ENCODE measurements at places on chromosomes 16 and 17. TPM values are rescaled to one million over a fixed set of nuclear protein-coding genes. Genes with fewer than 3 reads are reported as not detected.

GRCh38 chr17:45127548-45128300, 4.6 kb downstream of the PLCD3 start:
- DNase-seq, result no peak

DNA sequence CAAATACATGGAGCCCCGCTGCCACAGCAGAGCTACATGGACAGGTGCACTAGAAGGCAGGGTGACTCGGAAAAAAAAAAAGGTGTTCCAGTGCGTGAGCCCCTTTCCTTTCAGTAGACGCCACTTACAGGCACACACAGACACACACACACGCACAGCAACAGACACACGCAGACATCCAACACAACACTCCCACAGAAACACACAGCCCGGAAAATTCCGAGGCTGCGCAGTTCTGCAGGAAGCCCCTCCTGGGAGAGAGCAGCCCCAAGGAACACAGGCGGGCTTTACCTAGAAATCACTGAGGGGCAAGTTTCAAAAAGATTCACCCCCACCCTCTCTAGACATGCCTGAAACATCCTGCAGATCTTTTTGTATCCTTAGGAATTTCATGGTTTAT, 136.0 kb upstream of the WSB1 start:
- no peak for DNase-seq

DNA sequence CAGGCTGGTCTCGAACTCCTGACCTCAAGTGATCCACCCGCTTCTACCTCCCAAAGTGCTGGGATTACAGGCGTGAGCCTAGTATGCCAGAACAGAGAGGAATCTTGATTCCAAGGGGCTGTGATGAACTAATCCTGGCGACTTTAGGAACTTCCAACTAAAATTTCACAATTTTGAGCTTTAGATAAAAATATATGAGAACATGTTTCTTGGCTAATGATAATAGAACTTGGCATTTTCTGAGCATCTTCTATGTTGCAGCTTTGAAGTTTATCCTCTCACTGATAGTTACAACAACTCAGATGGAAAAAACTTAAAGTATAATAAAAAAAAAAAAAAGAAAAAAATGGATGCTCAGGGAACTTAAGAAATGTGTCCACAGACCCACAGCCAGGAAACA, 69.8 kb upstream of the WSCD1 start:
- no peak for DNase-seq

DNA sequence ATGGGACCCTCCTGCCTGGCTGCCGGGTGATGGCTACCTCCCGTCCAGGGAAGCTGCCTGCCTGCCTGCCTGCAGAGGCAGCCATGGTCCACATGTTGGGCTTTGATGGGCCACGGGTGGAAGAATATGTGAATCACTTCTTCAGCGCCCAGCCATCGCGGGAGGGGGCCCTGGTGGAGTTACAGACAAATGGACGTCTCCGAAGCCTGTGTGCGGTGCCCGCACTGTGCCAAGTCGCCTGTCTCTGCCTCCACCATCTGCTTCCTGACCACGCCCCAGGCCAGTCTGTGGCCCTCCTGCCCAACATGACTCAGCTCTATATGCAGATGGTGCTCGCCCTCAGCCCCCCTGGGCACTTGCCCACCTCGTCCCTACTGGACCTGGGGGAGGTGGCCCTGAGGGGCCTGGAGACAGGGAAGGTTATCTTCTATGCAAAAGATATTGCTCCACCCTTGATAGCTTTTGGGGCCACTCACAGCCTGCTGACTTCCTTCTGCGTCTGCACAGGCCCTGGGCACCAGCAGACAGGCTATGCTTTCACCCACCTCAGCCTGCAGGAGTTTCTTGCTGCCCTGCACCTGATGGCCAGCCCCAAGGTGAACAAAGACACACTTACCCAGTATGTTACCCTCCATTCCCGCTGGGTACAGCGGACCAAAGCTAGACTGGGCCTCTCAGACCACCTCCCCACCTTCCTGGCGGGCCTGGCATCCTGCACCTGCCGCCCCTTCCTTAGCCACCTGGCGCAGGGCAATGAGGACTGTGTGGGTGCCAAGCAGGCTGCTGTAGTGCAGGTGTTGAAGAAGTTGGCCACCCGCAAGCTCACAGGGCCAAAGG, 36.8 kb downstream of the NLRC5 start:
- DNase-seq, result no peak

- DNase-seq, result no peak
Observed at GRCh38 chr16:24151482-24151939, 104.6 kb upstream of the CACNG3 start.

DNA sequence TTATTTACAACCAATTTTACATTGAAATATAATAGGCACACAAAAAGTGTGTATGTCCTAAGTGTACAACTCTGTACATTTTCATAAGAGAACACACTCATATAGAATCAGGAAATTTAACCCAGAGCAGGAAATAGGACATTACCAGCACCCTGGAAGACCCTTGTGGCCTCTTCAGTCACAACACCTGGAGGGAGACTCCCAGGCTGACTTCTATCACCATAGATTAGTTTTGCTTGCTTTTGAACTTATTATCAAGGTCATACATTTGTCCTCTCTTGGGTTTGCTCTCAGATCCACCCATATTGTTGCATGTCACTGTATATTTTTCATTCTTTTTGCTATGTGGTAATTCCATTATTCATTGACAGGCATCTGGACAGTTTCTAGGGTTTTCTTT, 5.8 kb downstream of the RIPOR1 start:
- DNase-seq, result no peak

DNA sequence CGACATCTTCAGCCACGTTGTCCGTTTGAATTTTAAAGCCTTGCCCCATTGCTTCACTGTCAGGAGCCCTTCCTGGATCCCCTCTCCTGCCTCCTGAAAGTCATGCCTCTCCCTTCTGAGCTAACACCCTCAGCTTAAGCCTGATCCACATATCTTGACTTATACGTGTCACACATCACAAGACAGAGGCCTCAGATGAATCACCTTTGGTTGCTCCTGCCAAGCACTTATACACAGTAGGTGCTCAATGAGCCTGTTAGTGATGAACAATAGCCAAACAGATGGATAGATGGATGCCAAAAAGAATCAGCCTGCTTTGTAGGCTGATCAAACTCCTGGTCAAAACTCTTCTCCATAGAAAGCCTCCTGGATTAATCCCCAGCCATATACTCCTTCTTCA, 31.8 kb downstream of the PITPNM3 start:
- DNase-seq, result no peak

DNA sequence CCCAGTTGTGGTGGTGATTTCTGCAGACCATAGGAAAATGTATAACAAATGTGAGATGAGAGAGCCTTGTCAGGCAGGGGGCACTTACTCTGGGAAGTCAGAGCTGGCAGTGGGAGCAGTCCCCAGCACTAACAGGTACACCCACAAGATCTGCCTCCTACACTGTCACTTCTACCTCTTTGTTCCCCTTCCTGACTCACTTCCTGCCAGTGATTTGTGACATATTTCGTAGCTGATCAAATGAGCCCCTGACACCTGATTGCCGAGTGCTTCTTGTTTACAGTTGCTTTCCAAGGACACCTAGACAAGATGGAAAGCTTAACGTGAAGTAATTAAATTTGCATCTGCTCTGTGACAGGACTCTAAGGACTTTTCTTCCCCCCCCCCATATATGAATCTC, 40.5 kb downstream of the FTO start:
- DNase-seq, result no peak

- no peak for DNase-seq
Observed at GRCh38 chr17:50076591-50077235, 18.4 kb upstream of the PDK2 start.

SDK2 gene
- 6.7 TPM for total RNA-seq

DNA sequence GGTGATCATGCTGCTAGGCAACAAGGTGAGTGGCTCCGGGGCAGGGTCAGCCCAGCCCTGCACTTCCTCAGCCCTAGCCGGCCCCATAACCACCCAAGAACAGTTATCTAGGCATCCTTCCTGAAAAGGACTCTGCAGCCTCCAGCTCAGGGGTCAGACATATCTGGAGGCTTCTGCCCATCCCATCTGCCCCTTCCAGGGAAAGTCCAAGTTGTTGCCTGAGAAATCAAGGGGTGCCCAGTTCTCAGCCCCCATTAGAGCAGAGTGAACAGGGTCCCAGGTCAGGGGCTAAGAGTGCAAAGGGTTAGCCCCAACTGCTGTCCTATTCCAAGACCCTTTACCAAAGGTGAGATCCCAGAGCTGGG, 4.1 kb upstream of the NHERF1 start:
- no peak for DNase-seq

DNA sequence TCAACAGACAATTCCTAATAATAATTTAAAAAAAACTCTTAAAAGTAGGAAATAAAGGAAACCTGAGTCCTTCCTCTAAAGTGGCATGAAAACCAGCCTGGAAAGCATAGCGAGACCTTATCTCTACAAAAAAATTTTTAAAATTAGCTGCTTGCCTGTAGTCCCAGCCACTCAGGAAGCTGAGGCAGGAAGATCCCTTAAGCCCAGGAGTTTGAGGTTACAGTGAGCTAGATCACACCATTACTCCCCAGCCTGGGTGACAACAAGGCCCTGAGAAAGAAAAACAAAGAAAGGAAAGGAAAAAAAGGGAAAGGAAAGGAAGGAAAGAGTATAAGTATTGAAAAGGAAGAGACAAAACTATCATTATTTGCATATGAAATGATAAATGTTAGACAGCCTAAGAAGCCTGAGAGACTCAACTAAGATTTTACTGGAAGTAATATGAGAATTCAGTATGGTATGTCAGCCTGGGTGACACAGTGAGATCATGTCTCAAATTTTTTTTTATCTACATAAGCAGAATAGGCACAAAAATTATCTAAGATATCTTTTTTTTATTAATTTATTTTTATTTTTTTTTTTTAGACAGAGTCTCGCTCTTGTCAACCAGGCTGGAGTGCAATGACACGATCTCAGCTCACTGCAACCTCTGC, 113.0 kb downstream of the GOSR1 start:
- DNase-seq, result no peak

DNA sequence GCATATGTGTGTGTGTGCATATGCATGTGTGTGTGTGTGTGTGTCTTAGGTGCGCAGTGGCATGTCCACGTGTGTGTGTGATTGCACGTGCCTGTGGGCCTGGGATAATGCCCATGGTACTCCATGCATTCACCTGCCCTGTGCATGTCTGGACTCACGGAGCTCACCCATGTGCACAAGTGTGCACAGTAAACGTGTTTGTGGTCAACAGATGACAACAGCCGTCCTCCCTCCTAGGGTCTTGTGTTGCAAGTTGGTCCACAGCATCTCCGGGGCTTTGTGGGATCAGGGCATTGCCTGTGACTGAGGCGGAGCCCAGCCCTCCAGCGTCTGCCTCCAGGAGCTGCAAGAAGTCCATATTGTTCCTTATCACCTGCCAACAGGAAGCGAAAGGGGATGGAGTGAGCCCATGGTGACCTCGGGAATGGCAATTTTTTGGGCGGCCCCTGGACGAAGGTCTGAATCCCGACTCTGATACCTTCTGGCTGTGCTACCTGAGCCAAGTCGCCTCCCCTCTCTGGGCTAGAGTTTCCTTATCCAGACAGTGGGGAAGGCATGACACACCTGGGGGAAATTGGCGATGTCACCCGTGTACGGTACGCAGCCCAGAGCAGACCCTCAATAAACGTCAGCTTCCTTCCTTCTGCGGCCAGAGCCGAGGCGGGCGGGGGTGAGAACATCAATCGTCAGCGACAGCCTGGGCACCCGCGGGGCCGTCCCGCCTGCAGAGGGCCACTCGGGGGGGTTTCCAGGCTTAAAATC, 47.6 kb downstream of the IL21R start:
- no peak for DNase-seq

DNA sequence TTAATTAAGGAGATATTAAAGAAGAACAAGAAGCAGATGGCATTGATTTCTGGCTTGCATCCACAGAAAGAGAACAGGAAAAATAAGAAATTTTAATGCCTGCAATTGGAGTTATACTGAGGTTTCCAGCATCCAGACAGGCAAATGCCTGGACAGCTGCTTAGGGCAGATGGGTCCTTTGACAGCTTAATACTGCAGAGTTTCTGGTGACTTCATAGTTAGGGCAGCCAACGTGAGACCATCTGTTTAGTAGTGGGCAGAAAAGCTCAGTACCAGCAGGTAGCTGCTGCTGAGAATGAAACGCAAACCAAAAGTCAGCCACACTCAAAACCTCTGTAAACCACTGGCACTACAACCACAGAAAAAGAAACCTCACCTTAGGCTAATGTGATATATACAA, 109.8 kb downstream of the CDK5R1 start:
- no peak for DNase-seq

DNA sequence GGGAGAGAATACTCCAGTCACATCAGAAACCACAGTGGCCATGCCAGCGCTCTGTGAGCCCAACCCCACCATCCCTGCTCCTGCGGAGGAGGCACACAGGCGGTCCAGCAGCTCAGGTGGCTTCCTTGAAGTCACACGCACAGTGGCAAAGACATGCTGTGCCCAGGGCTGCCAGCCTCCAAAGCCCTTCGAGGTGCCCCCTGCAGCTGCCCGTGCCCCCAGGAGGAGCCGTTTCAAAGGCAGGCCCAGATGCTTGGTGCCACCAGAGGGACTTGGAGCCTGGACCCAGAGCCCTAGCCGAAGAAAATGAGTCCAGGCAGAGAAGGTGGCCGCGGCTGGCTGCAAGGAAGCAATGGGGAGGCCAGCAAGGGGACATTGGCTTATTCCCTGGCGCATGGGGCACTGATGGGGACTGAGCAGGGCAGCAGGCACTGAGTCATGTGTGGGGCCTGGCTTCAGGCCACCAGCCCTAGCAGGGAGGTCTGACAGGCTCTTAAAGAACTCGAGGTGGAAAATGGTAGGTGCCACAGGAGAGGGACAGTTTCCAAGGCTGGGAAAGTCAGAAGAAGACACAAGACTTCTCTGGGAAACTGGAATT, 17.2 kb upstream of the CACNG1 start:
- DNase-seq, result no peak

- no peak for DNase-seq
Observed at GRCh38 chr17:36901506-36901905, 35.8 kb upstream of the LHX1 start.

DNA sequence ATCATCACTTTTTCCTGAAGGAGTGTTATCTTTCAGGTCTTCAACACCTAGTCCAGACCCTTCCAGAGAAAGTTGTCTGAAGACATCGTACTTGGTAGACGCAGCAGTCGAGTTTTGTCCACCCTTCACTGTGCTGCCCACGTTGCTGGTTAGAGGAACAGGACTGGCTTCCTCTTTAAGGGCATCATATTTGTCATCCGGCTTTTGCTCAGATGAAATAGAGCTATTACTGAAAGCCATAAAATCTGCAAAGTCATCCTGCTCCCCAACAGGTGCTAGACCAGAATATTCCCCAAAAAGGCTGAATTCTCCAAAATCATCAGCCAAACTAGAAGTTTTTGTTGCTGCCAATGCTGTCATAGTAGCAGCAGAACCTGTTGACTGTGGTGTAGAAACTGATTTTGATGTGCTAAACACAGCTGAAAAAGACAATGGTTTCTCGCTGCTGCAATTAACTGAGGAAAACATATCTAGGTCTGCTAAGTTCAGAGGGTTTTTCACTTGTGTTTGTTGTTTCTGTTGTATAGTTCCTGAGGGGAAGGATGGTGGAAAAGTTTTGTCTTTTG, 55.7 kb downstream of the SYNRG start:
- DNase-seq, result no peak

GRCh38 chr16:13056607-13057006, 155.2 kb downstream of the SHISA9 start:
- no peak for DNase-seq

- no peak for DNase-seq
Observed at GRCh38 chr17:3798273-3799180, 2.5 kb downstream of the ITGAE start.

GRCh38 chr16:31819948-31820347, 53.7 kb upstream of the ZNF267 start:
- no peak for DNase-seq

Measured in progenitor cell of endocrine pancreas (in vitro differentiated cells).